NCI-H2081 (cell line): ENCODE measurements at places on chromosomes 11 and 22.
A peak's percentile ranks its signal among the peaks of the same experiment; 100 is the strongest.

- no peak for DNase-seq
Measured at GRCh38 chr11:117860139-117860538, 16.3 kb downstream of the FXYD6 start.

GRCh38 chr22:28172892-28173670, 254.0 kb upstream of the PITPNB start:
- peak; percentile 56 for DNase-seq

- DNase-seq = no peak
Measured at GRCh38 chr11:127023991-127024390, 23.4 kb upstream of the KIRREL3 start.

GRCh38 chr11:75893251-75893650, 78.2 kb downstream of the UVRAG start:
- DNase-seq = no peak

DNA sequence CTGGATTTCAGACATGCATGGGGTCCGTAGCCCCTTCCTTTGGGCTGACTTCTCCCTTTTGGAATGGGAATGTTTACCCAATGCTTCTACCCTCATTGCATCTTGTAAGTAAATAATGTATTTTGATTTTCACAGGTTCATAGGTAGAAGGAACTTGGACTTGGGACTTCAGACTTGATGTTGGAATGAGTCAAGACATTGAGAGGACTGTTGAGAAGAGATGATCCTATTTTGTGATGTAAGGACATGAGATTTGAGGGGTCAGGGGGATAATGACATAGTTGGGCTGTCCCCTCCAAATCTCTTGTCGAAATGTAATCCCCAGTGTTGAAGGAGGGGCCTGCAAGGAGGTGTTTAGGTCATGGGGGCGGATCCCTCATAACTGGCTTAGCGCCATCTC, 933 bp upstream of the KRTAP5-10 start:
- no peak for DNase-seq

DNA sequence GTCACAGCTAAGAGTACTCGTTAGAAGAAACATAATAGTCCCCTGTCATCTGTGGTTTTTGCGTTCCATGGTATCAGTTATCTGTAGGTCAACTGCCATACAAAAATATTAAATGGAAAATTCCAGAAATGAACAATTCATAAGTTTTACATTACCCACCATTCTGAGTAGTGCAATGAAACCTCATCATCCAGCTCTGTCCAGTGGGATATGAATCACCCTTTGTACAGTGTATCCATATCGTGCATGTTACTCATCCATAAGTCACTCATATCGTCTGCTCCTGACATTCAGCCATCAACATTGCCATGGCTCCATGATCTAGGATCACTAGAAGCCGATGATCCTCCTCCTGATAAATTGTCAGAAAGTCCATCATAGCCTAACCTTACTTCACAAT, 174.9 kb upstream of the C11orf87 start:
- no peak for DNase-seq

- DNase-seq = no peak
Measured at GRCh38 chr22:45838305-45838887, 138.6 kb downstream of the WNT7B start.

DNA sequence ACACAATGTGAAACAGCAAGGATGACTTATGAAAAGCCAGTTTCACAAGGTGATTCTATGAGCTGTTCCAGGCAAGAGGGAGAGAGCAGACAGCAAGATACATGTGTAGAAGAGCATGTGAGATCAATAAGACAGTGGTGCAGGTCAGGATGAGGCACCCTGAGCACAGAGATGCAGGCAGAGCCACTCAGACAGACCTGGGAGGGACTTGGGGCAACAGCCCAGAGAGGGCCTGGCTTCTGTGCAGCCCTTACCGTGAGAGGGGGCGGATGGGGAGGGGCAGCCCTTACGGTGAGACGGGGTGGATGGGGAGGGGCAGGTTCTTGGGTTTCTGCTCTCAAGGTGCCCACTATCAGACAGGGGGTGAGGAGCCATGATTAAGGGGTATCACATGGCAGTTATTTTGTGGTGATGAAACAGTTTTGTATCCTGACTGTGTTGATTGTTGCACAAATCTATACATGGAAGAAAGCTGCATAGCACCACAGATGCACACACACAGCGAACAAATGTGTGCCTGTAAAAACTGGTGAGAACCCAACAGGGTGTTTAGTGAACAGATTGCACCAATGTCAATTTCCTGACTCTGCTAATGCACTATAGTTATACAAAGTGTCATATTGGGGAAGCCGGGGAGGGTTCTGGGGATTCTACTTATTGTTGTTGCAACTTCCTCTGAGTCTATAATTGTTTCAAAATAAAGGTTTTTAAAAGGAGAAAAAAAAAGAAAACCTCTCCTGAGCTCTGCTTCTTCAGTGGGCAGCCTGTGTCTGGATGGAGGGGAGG, 5.2 kb upstream of the C22orf42 start:
- no peak for DNase-seq

GRCh38 chr11:118746988-118747585, 43.9 kb downstream of the DDX6 start:
- no peak for DNase-seq

GRCh38 chr11:82790723-82791484, 57.2 kb upstream of the FAM181B start:
- peak; percentile 9 for DNase-seq

DNA sequence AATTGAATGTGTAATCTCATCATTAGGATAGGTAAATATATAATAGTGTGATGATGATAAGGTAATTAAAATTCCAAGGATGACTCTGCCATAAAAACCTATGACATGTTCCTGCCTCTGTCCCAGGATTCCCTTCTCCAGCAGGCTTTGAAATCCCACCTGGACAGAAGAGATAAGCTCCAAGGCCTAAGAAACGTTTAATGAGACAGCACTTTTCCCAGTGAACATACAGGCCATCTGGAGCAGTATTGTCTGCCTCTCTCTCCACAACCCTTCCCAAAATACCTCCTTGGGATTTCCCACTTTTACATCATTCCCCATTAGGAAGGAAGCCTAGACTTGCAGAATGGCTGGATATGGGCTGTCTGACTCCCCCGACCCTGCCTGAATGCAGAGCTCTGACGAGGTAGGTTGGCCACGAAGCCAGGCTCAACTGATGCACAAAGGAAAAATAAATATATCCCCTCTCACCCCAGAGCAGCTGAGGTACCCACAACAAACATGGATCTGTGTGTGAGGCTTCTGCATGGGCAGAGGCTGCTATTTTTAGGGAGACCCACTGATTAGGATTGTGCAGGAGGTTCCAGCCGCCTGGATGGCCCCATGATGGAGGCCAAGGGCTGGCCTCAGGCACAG, 71.0 kb downstream of the TMPRSS5 start:
- no peak for DNase-seq

DNA sequence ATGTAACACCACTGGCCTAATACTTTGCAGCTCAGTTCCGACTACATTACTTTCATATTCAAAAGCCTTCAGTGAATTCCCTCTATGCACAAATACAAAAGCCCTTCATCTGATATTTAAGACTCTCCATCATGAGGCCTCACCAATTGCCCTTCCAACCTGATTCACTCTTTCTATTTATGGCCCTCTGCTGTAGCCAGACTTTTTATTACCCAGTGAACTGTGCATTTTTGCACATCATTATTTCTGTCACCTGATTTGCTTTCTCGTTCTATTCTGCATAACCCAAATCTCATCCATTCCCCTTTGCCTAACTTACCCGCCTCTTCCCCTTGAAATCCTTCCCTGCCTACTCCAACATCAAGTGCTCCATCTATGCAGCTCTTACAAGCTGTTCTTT, 78.3 kb downstream of the BBOX1 start:
- no peak for DNase-seq

DNA sequence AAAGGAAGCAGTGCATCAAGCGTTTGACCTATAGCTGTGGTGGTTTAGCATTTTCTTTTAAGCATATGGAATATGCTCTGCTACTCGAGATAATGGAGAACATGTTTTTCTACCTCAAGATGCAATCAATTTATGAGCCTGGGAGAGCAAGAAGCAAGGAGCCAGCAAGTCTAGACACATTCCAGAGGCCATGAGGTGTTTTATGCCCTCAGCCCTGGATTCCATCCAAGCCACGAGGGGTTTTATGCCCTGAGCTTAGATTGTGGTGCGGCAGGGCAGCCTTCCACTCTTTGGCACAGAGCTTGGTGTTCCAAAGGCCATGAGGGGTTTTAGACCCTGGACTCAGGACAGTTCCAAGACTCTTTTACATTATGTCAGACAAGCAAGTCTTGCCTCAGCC, 11.7 kb upstream of the DNAJB13 start:
- DNase-seq = no peak

GRCh38 chr11:126359431-126360048, 4.1 kb downstream of the ST3GAL4 start:
- peak; percentile 42 for DNase-seq

DNA sequence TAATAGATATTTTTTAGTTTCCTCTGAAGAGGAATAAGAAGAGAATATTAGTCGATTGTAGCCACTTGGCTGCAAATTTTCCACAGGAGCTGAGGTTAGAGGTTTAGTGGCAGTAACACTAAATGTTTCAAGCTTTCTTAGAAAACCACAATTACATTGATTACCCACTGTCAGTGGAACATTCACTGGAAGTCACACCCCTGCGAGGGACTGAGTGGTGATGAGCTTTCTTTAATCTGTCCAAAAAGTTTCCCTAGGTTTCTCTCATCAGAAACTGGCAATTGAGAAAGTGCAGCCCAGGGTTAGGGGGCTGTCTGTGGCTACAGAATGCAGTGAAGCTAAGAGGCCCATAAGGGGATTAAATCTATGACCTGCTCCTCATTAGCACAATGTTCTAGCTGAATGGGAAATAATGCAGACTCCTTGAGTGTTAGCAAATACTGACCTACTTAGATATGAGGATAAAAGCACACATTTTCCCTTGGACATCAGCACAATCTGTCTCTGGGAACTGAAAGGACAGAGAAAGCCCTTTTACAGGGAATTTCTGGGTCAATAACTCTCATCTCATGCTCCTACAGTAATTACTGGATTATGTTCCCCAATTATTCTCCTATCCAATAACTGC, 189.5 kb downstream of the FAM76B start:
- DNase-seq = no peak

- DNase-seq = no peak
Measured at GRCh38 chr22:31130873-31131272, 8.1 kb downstream of the INPP5J start.

GRCh38 chr11:1229471-1230120, 6.7 kb downstream of the MUC5B start:
- DNase-seq = no peak

DNA sequence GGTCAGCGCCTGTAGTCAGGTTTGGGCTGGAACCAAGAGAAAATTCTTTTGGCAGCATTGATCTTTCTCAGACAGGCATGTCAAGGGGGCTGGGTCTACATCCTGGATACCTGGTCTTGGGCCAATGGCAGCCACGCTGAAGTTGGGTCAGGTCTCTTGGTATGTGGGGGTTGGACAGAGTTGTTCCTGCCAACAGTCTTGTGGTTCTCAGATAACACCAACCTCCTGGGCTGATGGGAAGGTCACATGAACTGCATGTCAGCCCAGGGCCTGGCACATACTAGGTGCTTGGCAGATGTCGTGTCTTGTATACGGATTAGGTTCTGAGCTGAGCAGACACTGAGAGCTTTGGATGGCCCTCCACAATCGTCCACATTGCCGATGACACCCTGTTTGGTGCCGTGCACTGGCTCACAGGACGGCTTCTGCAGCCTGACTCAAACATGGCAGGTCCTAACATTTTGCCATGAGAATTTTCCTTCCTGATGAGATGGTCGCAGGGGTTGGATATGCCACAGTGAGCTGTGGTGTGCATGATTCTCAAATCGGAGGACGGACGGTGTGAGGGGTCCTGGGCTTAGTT, 42.0 kb downstream of the FBLN1 start:
- no peak for DNase-seq

GRCh38 chr11:69974528-69974927, 103.6 kb upstream of the ANO1 start:
- no peak for DNase-seq

GRCh38 chr11:47062736-47063135, 113.9 kb downstream of the ARFGAP2 start:
- DNase-seq = no peak

DNA sequence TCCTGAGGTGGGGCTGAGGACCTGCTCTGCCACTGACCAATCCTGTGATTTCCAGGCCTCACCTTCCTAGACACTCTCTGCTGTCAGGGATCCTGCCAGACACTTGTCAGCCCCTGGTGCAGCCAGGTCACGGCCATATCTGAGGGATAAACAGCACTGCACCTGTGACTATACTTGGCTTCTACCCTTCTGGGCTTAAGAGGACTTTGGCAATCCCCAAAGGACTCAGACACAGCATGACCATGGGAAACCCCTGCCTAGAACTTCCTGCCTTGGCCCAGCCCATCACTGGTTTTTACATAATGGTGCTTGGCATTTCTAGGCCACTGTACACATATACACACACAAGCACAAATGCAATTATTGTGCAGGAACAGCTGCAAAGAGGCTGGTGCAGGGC, 11.6 kb upstream of the OLFML1 start:
- DNase-seq = no peak

GRCh38 chr11:66006134-66006890, 4.0 kb downstream of the BANF1 start:
- DNase-seq = no peak

GRCh38 chr11:112179601-112180000, 4.3 kb downstream of the BCO2 start:
- DNase-seq = no peak

- no peak for DNase-seq
Measured at GRCh38 chr11:23585416-23586104, 725.3 kb upstream of the CCDC179 start.

GRCh38 chr22:19844377-19845053, 10.2 kb downstream of the GNB1L start:
- no peak for DNase-seq

DNA sequence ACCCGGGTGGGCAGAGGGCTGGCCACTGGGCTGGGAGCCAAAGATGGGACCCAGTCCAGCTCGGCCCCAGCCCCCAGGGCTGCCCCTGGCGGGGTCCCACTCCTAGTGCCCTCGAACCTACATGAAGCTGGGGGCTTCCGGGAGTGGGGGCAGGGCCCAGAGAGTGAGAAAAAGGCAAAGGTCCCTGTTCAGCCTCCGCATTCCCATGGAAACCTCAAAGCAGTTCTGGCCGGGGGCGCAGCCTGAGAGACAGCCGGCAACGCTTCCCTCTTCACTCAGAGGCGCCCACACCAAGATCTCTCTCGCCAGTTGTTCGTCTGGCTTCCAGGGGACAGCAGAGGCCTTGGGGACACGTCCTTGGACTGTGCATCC, 22.4 kb upstream of the ARHGAP8 start:
- no peak for DNase-seq

GRCh38 chr11:64742087-64742888, 1.7 kb downstream of the RASGRP2 start:
- no peak for DNase-seq

DNA sequence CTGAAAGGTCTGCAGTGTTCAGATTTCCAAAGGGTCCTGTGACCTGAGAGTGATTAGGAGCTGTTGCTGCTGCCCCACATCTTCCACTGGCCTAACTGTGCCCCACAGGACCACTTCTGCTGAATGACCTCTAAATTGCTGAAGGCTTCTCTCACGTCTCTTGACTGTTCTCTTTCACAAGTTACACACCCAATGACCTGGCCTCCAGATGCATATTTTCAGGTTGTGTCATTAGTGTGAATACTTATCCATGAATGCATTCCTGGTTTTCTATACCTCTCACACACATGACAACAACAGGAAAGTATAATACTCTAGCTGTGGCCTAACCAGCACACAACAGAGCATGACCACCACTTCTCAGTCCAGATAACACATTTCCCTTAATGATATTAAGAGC, 15.4 kb downstream of the PRR14L start:
- DNase-seq = no peak
